IPS DF 6.9 (cell line): ENCODE measurements at places on chromosomes 6 and 20.

DNA sequence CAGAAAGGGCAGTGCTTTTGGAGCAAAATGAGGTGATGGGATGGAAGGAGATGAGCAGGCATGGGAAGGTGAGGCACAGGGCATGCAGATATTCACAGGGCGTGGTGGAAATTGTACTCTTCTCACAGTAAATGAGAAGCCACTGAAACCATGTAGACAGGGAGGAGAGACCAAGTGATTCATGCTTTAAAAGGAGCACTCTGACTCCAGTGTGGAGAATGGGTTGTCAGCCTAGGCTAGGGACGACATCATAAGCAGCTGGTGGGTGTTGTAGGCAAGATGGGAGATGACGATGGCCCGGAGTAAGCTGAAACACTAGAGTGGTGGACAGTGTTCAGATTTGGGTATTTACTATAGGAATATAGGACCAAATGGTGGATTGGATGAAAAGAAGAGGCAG, 18.4 kb downstream of the PDE7B start:
- DNase-seq, result no peak

- DNase-seq, result no peak
Observed at GRCh38 chr20:38377039-38377685, 30.9 kb downstream of the LBP start.

GRCh38 chr6:70706491-70707123, 38.9 kb downstream of the SMAP1 start:
- DNase-seq, result no peak

DNA sequence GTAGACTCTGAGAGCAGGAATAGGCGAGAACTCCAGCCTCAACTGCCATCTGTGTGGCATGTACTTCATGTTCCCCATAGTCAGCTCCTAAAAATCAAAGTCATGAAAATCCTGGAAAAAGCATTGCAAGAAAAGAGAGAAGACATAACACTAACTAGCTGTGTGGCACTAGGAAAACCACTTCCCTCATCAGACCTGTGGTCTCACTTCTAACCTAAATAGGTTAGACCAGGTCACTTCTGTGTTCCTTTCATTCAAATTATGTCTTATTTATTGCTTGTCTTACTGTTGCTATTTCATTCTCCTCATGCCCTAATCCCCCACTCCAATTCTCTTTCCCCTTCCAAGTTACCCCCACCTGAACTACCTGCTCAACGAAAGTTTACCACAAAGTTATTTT, 70.2 kb downstream of the TNFRSF21 start:
- no peak for DNase-seq

GRCh38 chr20:10855778-10856177, 182.0 kb upstream of the JAG1 start:
- no peak for DNase-seq

DNA sequence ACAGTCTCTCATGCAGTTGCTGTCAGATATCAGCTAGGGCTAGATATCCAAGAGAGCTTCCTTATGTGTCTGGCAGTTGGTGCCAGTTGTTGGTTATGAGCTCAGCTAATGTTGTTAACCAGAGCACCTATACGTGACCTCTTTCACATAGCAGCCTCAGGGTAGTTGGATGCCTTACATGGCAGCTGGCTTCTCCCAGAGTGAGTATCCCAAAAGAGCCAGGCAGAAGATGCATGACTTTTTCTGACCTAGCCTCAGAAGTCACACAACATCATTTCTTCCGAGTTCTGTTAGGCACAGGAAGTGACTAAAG, 175.7 kb downstream of the VEGFA start:
- DNase-seq, result no peak

DNA sequence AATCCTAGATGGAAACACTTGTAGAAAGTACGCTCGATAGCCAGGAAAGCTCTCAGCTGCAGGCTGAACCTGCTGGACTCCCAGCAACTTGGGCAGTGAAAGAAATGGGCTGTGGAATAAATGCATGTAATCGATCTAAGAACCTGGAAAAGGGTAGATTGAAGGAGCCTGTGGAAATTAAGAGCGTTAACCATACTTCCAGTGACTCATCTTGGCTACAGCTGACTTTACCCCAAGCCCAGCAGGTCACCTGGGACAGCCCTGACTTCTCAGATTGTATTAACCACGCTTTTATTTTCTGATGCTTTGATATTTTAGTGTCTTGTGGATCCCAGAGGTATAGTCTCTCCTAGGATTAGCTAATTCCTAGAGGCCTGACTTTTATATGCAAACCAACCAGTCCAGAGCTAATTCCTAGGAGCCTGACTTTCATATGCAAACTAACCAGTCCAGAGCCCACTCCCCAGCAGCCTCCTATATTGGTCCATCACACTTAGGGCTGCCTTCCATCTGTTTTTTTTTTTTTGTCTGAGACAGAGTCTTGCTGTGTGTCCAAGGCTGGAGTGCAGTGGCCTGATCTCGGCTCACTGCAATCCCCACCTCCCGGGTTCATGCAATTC, 86.3 kb downstream of the GMPR start:
- DNase-seq, result no peak

GRCh38 chr6:17062871-17063440, 38.9 kb upstream of the STMND1 start:
- DNase-seq, result no peak

GRCh38 chr6:168956141-168956838, 297.4 kb downstream of the THBS2 start:
- no peak for DNase-seq

- no peak for DNase-seq
Observed at GRCh38 chr6:156752666-156753301, 24.4 kb upstream of the ARID1B start.

DNA sequence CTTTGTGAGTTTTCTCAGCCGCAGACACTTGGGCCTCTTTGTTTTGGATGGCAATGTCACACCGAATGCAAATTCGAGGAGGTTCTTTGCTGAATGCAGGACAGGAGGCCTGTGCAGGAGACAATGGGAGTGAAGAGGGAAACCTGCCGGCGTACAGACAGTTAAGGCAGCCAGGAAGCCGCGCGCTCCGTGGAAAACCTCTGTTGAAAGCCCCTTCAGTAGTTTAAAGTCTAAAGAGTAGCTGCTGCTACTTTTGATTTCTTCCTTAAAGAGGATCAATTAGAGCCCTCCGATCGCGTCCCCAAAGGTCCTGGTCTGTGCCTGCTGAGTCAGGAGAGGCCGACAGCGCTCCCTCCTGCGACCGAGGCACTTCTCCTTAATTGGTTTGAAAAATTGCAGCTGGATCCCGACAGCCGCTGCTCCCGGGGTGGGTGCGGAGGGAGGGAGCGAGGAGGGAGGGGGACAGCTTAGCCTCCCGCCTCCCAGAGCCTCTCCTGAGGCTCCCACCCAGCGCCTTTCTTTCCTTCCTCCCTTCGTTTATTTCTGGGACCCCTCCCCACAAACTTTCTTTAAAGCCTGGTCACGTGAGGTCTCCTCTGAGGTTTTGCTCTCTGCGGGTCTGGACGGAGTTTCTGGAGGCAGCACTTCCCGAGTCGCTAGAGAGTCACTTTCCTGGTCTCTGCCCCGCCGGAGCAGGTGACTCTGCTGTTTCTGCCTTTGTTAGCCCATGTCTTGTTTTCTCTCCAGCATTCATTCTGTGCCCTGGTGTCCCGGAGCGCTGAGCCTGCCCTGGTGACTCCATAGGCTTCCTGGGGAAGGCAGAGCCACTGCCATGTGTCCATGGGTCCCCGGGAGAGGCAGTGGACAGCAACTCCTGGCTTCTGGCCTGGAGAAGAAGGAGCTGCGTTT, 22.3 kb upstream of the RPP40 start:
- DNase-seq, result no peak

DNA sequence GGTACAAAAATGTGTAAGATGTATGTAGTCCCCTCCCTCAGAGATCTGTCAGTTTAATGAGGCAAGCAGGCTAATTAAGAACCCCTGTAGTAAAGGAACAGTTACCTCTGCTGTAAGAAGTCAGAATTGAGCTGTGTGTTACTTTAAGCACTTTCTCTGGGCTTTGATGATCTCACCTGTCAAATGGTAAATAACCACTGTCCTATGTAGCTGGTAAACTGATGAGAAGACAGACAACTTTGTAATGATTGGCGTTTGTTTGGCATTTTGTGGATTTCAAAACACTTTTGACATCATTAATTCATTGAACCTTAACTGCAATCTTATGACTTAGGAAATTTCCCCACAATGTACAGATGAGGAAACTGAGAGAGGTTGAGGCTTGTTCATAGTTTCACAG, 55.7 kb downstream of the RALY start:
- DNase-seq, result no peak

GRCh38 chr6:137750297-137750696, 116.8 kb upstream of the TNFAIP3 start:
- DNase-seq, result no peak

- DNase-seq, result no peak
Observed at GRCh38 chr20:60299951-60300350, 341.7 kb downstream of the CDH26 start.

DNA sequence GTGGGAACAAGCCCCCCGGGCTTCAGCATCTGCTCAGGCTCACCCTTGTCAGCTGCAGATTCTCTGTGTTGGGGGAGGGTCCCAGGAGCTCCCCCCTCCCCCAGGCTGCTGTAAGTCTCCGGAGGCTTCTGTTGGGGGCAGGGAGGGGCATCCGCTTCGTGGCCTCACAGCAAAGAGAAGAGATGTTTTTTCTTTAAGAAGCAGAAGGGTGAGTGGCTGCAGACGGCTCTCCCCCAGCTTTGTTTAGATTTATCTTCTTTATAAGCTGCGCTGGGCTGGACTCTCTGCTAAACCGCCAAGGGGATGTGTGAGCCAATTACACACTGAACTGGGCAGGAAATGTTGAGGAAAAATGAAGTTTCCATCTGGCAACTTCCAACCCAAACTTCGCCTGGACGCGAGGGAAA, 48.7 kb upstream of the GATA5 start:
- no peak for DNase-seq

- no peak for DNase-seq
Observed at GRCh38 chr20:54115172-54115854, 44.9 kb upstream of the BCAS1 start.

DNA sequence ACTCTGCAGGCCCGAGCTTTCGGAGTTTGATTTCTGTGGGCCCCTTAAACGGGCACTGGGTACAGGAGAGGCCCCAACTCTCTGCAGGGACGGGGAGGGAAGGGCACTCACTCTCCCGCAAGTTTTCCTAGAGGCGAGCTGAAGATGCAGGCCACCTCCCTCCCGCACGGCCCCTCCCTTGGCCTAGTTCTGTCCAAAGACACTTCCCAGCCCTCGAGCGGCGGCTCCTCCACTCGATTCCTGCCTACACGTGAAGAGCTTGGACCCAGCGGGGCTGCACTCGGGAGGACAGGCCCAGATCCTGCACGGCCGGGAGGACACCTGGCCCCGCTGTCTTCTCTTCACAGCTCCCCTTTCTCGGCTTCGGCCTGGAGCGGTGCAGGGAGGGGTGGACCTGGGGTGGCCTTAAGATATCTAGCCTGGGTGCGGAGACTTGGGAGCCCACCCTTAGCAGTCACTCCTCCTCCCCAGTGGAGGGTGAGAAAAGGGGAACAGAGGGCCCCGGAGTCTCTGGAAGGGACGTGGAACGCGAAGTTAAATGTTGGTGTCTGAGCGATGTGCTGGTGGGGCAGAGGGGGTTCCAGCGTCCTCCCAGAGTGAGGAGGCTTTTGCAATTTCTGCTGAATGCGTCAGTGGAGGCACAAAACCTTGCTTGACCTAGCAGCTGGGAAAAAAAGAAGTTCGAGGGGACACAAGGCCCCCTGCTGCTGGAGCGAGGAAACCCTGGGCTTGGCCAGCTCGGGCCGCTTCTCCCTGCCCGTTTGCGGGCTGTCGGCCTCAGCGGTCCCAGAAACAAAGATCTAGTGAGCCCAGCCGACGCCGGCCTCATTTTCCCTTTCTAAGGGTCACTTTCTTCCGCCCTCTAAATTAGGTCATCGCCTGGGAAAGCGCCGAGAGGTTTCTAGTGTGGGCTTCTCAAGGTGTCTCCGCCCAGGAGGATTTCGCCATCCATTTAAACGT, 4.9 kb downstream of the OLIG3 start:
- no peak for DNase-seq

DNA sequence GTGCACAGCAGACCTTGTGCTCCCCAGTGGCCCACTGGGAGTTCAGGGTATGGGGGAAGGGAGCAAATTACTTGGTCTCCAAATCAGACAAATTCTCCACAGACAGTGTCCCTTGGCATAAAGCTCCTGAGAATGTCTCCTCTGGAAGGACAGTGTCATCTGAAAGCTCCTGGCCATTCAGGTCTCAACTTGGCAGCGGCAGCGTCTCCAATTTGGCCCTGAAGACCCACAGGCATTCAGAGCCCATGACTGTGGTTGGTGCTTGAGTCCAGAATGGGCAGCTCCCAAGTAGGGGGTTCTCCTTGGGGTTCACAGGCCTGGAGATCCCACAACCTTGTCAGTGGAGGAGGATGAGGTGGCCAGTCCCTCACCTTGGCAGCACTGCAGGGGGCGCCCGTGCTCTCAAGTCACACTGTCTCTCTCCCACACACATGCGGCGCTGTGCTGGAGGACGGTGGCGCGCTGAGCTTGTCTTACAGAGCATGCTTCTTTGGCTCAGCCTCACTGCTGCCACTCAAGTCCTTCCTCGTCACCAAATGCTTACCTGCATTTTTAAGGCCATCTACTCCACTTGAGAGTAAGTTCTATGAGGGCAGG, 20.7 kb downstream of the DYNLRB1 start:
- no peak for DNase-seq

DNA sequence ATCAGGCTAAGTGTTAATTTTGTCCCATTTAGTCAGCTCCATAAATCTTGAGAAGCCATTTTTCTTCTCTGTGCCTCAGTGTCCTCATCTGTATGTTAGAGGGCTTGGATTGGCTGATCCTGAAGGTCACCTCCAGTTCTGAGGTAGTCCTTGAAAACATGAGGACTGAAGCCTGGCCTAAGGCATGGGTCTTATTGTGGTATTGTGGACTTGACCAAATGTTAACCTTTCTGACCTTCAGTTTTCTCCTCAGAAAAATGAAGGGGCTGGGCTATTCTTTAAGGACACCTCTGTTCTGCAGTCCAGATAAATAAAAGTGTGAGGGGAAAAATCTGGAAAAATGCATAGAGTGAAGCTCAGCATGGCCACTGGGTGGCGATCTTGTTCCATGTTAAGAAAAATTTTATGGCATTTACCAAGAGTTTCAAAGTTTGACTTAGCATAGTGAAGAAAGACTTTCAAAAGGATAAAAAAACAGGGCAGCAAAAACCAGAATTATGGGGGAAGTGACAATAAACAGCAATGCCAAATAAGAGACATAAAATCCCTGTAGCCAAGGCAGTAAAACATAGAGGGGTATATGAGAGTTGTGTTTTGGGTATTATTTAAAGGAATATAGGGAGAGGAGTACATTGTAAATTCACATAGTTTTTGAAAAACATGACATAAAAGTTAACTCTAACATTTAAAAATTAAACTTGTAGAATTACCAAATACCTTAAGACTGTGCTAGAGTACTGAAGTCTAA, 13.2 kb upstream of the TFB1M start:
- DNase-seq, result no peak
